ENCODE measurements at places on chromosomes 3 and 15.

GRCh38 chr15:51709031-51709430 is 27.7 kb downstream of the SCG3 start:
- no peak for DNase-seq

DNA sequence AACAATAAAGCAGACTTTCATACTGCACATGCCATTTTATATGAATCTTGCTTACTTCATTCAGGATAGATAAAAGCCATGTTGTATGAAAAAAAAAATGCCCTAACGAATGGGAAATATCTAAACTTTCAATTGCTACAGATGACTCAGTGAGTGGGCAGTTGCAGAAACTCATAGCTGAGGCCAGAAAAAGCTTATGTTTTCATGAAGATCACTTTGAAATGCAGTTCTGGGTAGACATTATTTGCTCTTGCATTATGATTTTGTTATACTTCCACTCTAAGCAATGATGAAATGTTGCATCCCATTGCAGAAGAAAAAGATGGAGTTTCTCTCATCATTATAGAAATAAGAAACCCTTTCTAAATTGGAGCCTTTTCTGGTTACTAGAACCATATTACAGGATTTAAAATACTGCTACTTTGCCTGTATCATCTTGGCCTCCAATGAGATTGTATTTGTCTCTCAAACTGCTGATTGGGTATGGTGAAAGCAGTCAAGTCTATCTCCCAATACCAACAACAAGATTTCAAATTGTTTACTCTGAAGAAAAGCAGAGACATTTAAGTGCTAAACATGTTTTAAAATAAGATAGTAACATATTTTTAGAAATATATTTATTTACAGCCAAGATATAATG is 17.0 kb downstream of the PEAK1 start:
- DNase-seq, result no peak

GRCh38 chr3:26647078-26647477 is 24.5 kb downstream of the LRRC3B start:
- no peak for DNase-seq

DNA sequence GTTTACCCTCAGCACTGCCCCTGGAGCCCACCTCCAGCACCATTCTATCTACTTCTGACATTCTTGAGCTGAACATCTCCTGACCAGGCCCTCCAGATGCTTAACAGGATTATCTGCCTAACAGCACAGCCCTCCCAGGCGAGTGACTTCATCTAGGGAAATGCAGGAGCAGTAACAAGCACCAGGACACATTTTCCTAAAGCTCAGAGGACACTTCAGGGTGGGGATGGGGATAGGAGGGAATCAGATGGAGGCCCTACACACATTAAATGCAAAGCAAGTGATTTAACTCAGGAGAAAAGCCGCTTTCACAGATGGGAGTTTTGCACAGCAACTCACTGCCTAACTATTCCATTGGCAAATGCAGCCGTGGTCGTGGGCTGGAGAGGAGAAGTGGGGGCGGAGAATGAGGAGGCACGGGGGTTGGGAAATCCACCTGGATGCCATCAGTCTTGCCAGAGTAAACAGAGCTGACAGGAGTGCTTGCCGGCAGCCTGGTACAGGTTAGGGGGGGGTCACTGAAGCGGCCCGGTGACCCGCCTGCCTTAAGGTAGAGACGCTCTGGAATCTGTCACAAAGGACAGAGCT is 21.3 kb upstream of the BNC1 start:
- DNase-seq, result no peak

- no peak for DNase-seq
Measured at GRCh38 chr3:46243560-46243959, 1.3 kb downstream of the CCR3 start.

Measured in activated CD4-positive, alpha-beta T cell treated with anti-CD3 and anti-CD28 coated beads for 24 hours (primary cell).